Esophagus muscularis mucosa (tissue), 4 donors: ENCODE measurements at places on chromosomes 2 and 18. TPM values are rescaled to one million over a fixed set of nuclear protein-coding genes. Genes with fewer than 3 reads are reported as not detected.

The COL6A3 gene
- total RNA-seq: 350 TPM

- DNase-seq: no peak
These were observed 14.5 kb downstream of the RPS27A start for GRCh38 chr2:55247025-55247424.

The LRRC30 gene
- not detected for total RNA-seq

DNA sequence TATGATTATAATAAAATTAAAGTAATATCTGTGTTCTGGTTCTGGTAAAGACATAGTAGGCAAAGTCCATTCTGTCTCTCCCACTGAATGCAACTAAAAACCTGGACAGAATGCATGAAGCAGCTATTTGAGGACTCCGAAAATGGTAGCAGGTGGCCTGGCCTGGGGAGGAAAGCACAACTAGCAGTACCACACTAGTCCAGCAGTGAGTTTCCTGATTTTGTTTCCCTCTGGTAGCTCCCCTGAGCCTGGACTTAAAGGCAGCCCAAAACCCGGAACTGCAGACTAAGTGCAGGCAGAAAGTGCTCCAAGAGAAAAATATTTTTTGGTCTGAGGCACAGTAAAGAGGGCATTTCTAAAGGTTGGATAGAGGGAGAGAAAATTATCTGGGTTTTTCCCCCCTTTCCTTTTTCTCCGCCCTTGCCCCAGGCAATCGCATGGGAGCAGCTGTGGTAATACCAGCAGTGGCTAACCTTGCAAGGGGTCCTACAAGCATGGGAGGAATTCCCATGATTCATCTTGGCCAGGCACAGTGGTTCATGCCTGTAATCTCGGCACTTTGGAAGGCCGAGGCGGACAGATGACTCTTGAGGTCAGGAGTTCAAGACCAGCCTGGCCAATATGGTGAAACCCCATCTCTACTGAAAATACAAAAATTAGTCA is 32.3 kb downstream of the ASXL2 start:
- no peak for DNase-seq

GRCh38 chr2:219095406-219095935 is 34.8 kb upstream of the IHH start:
- no peak for DNase-seq

DNA sequence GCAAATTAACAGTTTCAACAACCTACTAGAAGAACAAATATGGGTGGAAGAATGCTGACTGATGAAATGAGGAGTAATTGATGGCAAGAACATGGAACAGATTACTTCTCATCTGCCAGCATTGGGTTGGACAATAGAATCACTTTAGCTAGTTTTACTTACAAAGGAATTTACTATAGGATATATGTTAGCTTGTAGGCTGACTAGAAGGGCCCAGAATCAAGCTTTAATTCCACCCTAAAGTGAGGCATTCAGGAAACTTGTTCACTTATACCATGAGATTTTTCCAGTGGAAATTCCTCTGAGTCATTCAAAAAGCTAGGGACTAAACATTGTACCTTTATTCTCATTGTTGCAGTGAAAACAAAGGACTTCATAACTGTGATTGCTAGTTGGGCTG is 5.0 kb upstream of the ZSWIM2 start:
- DNase-seq: no peak

The CROCC2 gene
- not detected for total RNA-seq
